ENCODE measurements at places on chromosomes 13 and 19. TPM values are rescaled to one million over a fixed set of nuclear protein-coding genes. Genes with fewer than 3 reads are reported as not detected.

ZNF17 gene
- polyA plus RNA-seq, result 3.6 TPM

NOVA2 gene
- polyA plus RNA-seq, result not detected

CEACAM19 gene
- not detected for polyA plus RNA-seq

NAT14 gene
- 2.6 TPM for polyA plus RNA-seq

Data from CD4-positive, alpha-beta memory T cell (primary cell).